ENCODE measurements at places on chromosomes 12 and 14.

DNA sequence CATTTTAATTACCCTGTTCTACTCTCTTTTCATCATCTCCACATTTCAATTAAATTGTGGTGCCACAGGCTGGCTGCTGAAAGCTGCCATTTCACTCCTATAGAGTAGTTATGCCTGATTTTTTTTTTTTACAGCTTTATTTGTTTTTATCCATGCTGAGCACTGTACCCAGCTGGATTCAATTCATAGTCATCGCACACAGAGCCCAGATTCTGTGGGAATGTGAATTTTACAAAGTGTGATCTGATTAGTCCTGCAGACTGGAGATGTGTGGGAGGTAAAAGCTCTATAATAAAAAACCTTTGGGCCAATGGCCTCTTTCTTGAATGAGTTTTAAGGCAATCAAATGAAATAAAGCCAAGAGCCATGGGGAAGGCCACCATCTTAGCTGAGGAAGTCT, 190.2 kb downstream of the ANO4 start:
- H3K36me3 ChIP-seq: no peaks in the 10 kb centered on the region
- no peak overlapping the region for H3K4me3 ChIP-seq
- no peak for DNase-seq
- H3K27ac ChIP-seq: no peak overlapping the region
- no peaks in the 10 kb centered on the region for H3K27me3 ChIP-seq

- no peaks in the 10 kb centered on the region for H3K4me1 ChIP-seq
- H3K27me3 ChIP-seq: no peaks in the 10 kb centered on the region
- no peak for DNase-seq
Measured at GRCh38 chr12:60278209-60278608, 682.4 kb downstream of the SLC16A7 start.

DNA sequence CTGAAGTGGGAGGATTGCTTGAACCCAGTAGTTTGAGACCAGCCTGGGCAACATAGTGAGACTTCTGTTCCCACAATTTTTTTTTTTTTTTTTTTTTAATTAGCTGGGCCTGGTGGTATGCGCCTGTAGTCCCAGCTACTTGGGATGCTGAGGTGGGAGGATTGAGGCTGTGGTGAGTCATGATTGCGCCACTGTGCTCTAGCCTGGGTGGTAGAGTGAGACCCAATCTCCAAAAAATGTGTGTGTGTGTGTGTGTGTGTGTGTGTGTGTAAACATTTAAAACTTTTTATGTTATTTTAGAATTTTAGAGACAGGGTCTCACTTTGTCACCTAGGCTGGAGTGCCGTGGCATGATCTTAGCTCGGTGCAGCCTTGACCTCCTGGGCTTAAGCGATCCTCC, 6.8 kb downstream of the PPP1R36 start:
- H3K27me3 ChIP-seq: peaks cover 21% of the 10 kb centered on the region
- no peak overlapping the region for H3K4me3 ChIP-seq
- DNase-seq: no peak

GRCh38 chr12:93738199-93739058, 61.3 kb downstream of the CRADD start:
- no peaks in the 10 kb centered on the region for H3K27me3 ChIP-seq
- no peak overlapping the region for H3K4me3 ChIP-seq
- H3K27ac ChIP-seq: no peak overlapping the region
- H3K4me1 ChIP-seq: peaks cover 33% of the 10 kb centered on the region
- no peaks in the 10 kb centered on the region for H3K36me3 ChIP-seq

DNA sequence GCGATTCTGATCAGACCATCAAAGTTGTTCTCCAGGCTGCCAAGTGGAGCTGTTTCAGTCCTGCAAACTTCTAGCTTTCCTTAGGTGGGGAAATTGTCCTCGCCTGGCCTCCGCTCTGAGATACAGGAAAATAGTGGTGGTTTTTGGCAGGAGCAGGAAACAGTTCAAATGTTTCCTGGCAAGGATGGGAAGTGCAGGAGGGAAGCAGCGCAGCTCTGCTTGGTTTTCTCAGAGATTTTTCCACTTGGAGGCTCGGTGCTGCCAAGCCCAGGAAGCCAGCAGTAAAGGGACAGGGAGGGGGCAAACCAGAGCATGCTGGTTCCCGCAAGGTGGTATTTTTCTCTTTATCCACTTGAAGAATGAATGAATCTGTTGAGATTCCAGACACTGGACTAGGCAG, 17.0 kb downstream of the TMEM63C start:
- no peaks in the 10 kb centered on the region for H3K36me3 ChIP-seq
- H3K4me3 ChIP-seq: no peak overlapping the region
- no peaks in the 10 kb centered on the region for H3K4me1 ChIP-seq

- peaks cover 15% of the 10 kb centered on the region for H3K4me1 ChIP-seq
- peak overlapping the region; percentile 73 for H3K27ac ChIP-seq
- H3K27me3 ChIP-seq: peaks cover 38% of the 10 kb centered on the region
- DNase-seq: peak; percentile 40
Measured at GRCh38 chr12:54082397-54082892, 28.8 kb downstream of the HOXC4 start.

GRCh38 chr12:13008741-13009380, 8.8 kb upstream of the HEBP1 start:
- H3K4me3 ChIP-seq: no peak overlapping the region
- no peaks in the 10 kb centered on the region for H3K36me3 ChIP-seq
- no peaks in the 10 kb centered on the region for H3K4me1 ChIP-seq

DNA sequence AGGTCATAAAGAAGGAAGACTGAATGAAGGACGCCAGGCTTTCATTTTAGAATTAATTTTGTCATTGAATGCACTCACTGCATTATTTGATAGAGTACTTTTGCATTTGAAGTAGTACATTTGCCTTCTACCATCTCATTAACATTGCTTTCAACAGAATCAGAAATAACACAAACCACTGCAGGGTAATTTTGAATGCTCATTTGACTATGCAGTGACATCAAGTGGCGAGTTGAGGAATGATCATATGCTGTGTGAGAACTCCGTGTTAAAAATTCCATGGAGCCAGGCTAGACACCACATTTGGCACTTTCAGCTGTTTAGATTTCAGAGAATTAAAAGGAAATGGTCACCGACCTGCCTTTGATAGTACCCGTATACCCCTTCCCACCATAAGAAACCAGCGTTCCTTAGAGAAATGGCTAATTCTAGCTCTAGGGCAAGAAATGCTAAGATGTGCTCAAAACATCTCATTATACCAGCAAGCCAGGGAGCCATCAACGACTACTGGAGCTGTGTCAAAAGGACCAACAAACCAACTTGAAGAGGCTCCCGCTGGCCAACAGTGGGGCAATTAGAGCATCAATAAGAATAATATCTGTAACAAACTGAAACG, 16.5 kb downstream of the HEBP1 start:
- no peak for DNase-seq
- no peaks in the 10 kb centered on the region for H3K27me3 ChIP-seq
- H3K27ac ChIP-seq: no peak overlapping the region
- H3K4me1 ChIP-seq: no peaks in the 10 kb centered on the region
- no peak overlapping the region for H3K4me3 ChIP-seq

DNA sequence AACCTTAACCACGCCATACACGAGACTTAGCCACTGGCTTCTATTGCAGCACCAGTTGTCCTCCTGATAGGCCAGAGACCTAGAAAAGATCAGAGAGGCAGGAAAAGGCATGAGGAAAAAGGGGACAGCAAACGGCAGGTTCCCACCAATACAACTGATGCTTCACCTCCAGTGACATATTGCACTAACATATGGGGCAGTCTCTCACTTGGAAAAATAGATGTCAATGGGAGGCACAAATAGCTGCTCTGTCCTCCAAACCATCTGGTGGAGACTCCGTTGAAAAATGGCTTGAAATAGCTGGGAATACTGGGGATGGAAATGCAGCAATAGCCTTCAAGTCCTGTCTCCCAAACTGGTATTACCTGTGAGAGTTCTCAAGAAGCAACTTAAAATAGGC, 20.3 kb downstream of the SLC8A3 start:
- no peak overlapping the region for H3K27ac ChIP-seq
- H3K36me3 ChIP-seq: no peaks in the 10 kb centered on the region
- H3K4me1 ChIP-seq: no peaks in the 10 kb centered on the region
- peaks cover 5% of the 10 kb centered on the region for H3K27me3 ChIP-seq
- DNase-seq: no peak
- no peak overlapping the region for H3K4me3 ChIP-seq

Measured in activated CD4-positive, alpha-beta memory T cell treated with anti-CD3 and anti-CD28 coated beads, Interleukin-2, amount 10 ng/mL, durations not matched to agents 7 days and 5 days (primary cell).